ENCODE measurements at places on chromosomes 3 and 15.

DNA sequence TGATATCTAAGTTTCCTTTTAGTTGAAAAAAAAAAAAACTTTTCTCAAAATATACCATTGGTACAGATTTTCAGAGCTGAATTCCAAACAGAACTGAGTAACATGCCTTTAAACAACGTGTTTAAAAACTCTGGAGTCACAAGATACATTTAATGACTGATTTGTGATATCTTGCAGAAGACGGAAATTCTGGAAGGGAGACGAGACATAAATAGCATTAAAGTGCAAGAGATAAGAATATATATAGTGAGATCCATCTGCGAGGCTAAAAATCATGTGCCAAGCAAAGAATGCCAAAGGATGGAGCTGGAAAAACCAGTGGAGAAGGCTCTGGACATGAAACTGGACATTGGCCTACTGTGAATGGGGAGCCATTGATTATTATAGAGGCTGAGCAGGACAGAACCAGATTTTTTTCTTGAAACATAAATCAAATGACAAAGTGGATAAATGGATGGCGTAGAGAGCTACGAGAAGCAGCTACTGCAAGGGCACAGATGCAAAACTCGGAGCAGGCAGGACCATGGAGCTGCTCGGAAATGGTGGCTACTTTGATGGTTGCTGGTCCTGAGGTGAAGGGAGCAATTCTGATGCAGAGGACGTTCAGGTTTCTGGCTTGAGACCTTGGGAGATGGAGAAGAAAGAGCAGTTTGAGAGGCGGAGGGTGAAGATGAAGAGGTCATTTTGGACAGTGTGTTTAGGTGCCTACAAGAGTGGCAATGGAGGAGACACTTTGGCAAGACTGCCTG is 88.8 kb downstream of the CPN2 start:
- DNase-seq, result no peak

DNA sequence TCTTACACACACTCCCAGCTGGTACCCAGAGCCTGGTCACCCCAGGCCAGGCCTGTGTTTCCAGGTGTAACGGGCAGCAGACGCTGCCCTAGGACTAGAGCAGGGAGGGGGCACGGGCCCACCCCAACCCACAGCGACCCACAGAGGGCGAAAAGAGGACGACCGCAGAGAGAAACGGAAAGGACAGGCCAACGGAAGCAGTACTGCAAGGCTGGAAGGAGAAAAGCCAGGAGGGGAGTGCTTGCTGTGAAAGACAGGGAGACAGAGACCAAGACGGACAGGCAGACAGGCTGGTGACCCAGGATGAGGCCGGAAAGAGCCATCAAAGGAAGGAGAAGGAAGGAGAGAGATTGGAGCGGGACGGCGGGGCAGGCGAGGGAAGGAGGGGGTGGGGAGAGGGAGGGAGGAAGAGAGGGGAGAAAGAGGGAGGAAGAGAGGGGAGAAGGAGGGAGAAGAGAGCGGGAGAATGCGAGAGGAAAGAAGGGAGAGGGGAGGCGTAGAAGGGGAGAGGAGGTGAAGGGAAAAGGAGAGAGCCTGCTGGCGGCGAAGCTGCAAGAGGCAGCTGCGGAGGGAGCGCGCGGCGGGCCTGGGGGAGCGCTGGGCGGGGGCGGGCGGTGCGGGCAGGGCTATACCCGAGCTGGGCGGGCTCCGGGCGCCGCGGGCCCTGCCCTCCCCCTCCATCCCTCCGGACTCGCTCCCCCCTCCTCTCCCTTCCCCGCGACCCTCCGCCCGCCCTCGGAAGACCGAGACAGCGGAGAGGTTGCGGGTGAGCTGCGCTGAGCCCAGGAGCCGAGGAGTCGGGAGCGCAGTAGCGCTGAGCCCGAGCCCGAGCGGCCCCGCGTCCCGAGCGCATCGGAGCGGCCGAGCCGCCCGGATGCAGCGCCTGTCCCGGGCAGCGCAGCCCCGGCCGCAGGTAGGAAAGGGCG is at the start of gene SLC6A1:
Gene SLC6A1, plus strand, starts transcription at position 732 of the 926 bp plus-strand sequence. CDS start 24,464 bp downstream, outside the sequence.
- peak; percentile 15 for DNase-seq

DNA sequence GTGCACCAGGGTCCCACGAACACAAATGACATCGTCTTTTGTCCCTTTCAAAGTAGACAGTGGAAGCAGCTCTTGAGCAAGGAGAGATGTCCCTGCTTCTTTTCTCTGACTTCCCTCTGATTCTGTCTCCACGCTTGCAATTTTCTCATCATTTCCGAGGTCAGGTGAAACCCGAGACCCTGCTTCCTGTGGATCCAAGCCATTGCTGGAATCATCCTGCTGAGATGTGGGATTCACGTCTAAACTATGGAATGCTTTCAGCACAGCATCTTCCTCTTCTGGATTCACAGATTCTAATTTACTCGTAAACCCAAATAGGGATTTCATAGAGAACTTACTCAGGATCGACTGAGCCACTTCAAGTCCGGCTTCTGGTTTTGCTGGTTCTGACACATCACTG is 127.1 kb downstream of the FMN1 start:
- DNase-seq, result no peak

- no peak for DNase-seq
Observed at GRCh38 chr3:97291901-97292300, 472.7 kb upstream of the ARL6 start.

DNA sequence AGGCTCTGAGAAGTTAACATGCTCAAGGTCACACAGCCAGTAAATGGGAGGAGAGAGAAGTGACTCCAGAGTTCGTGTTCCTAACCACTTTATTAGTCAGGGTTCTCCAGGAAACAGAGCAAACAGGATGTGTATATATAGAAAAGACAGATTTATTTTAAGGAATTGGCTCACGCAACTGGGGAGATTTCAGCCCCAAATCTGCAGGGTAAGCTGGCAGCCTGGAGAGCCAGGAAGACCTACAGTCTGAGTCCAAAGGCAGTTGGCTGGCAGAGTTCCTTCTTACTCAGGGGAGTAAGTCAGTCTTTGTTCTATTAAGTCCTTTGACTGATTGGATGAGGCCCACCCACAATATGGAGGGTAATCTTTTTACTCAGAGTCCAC is 118.2 kb upstream of the PROK2 start:
- DNase-seq, result no peak

- DNase-seq, result no peak
Observed at GRCh38 chr3:160725338-160725737, 30.7 kb upstream of the PPM1L start.

- no peak for DNase-seq
Observed at GRCh38 chr15:91926908-91927270, 73.4 kb downstream of the SLCO3A1 start.

GRCh38 chr15:40307421-40308211 is at the start of gene PLCB2:
Gene PLCB2 (minus strand): TSS chr15:40307935. CDS start chr15:40307672, 263 bp downstream.
- DNase-seq, result no peak

GRCh38 chr3:55423782-55424181 is 63.3 kb downstream of the WNT5A start:
- no peak for DNase-seq

DNA sequence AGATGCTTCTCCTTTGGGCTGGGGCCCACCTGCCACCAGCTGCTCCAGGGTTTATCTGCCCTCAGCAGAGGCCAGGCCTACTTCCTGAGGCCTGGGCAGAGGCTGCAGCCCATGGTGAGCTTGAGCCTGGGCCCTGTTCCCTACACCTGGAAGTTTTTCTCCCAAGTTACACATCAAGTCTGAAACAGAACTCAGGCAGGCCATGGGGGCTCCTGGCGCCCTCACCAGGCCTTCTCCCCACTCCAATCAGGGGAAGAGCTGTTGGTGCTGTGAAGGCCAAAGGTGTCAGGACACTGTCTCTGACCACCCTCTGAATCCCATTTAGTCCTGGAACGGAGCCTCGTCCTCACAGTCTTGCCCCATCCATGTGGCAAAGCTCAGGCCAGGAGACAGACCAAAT is 7.3 kb downstream of the VWA5B2 start:
- no peak for DNase-seq

DNA sequence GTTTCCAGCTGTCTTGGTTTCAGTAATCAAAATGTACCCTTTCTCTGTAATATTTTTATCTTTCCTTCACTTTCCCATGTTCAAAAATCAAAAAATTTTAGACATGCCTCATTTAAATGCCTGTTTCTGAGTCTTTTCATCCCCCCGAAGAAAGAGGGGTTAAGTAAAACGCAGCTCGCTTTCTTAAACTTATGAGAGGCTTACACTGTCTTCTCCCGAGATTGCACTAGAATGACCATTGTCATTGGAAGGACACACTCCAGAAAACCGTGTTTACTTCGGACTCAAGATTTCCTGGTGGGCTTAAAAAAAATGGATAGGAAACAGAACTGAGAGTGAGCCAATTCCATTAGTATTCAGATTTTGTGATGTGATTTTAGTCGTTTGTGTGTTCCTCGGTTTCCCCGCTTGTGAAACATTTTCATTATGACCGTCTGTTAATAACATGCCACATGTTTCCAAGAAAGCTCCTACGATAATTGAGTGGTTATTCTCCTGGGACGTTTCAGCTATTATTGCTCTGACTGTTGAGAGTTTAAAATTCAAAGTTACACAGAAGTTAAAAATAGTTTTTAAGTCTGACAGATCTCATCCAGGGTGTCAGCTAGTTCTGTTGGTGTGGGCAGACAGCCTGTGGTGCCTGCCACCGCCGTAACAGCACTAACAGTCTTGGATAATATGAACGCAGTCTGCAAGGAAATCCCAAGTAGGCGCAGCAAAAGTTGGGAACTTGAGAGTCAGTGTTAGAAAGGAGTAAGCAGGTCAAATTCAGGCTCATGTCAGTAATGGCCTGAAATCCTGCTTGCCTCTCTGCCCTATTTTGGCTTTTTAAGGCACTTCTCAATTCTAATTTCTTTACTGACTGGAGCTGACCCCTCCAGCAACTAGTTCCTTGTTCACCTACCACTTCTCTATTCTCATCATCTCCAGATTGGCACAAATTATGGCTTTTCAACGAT is 1.5 kb downstream of the CRYBG3 start:
- no peak for DNase-seq

DNA sequence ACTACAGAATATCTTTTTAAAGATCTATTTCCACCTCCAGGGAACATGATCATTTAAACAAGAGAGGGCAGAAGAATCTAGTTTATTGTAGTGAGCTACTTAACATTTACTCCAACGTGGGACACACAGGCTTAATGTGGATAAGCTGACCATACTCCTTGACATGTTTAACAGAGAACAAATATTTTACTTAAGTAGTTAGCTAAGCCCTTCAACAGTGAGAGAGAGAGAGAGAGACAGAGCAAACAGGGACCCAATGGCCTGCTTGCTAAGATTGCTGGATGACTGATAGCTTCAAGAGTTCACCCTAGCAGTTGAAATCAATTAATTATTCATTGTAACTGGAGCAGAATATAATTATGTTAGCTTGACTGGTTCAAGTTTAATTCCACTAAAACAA is 158.6 kb downstream of the ADAM10 start:
- DNase-seq, result no peak

DNA sequence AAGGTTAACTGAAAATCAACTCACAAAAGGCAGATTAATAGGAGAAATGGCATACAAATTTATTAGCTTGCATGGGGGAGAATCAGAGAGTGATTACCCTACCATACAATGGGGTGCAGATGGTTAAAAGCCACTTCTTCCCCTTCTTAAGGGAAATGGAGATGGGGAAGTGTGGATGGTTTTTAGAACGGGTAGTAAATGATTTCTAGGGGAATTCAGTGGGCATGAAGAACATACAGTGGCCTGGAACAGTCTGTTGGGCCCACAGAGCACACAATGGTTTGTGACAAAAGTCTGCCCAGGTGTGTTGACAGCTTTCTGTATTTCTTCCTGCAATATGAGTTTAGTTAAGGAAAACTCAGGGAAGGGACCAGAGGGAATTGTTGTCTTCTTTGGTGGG is 61.0 kb downstream of the C3orf80 start:
- no peak for DNase-seq

DNA sequence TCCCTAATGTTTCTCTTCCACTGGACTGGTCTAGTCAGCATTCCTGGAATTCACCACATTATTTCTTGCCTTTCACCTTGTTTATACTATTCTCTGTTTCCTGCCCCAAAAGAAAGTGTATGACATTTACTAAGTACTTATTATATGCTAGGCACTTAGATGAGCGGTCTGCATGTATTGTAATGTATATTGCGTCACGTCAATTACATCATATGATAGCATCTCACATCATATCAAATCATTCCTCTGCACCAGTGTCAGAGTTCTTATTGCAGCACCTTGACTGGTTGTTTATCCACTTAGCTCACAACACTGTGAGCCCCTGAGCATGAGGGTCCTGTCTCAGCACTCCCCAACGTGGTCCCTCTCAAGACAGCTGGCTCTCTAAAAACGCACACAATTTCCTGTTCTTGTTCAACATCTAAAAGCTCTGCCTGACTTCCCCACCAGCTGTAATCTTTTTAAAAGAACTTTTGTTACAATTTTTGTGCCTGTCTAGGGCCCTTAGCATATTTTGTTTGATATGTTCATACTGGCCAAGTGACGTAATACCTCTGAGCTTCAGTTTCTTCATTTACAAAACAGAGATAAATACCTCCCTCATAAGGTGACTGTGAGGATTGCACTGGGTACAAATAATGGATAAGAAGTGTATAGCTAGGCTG is 58.8 kb downstream of the ARHGAP31 start:
- DNase-seq, result peak; percentile 50

DNA sequence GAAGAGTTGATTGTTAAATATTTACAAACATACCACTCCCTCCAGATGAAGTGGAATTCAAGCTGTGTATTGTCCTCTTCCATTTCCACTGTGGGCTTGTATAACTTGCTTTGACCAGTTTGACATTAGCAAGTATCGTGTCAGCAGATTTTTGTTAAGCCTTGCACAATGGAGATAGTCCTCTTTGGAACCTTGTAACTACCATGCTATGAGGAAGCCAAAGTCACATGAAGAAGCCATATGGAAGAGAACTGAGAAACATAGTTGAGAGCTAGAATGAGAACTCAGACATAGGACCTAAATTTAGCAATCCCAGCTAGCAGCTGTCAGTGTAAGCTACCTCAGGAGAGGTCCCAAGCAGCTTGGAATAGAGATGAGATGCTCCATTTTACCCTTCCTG is 889.2 kb downstream of the PDCD6IP start:
- DNase-seq, result no peak

- no peak for DNase-seq
Observed at GRCh38 chr3:32847528-32847927, 29.7 kb downstream of the TRIM71 start.

All from hepatocyte (in vitro differentiated cells).